Tongue (tissue), 3 donors: ENCODE measurements at places on chromosomes 16 and 17. TPM values are rescaled to one million over a fixed set of nuclear protein-coding genes. Genes with fewer than 3 reads are reported as not detected.

The TMEM88 gene
- total RNA-seq = 4.5 TPM

DNA sequence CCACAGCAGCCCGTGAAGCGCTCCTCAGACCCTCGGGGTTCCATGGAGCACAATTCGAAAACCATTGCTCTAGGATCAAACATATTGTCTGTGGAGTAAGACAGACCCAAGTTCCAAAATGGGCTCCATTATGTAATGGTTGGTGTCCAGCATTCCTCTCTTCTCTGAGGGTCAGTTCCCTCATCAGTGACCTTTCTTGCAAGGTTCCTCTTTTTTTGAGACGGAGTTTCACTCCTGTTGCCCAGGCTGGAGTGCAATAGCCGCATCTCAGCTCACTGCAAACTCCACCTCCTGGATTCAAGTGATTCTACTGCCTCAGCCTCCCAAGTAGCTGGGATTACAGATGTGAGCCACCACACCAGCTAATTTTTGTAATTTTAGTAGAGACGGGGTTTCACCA, 28.4 kb downstream of the PLXDC1 start:
- no peak for DNase-seq

- DNase-seq = peak; percentile 92
Observed at GRCh38 chr16:50627419-50627818, 53.7 kb downstream of the SNX20 start.

- DNase-seq = no peak
Observed at GRCh38 chr17:499951-500461, 147.4 kb upstream of the RPH3AL start.

The IGF2BP1 gene
- 4.5 TPM for total RNA-seq

DNA sequence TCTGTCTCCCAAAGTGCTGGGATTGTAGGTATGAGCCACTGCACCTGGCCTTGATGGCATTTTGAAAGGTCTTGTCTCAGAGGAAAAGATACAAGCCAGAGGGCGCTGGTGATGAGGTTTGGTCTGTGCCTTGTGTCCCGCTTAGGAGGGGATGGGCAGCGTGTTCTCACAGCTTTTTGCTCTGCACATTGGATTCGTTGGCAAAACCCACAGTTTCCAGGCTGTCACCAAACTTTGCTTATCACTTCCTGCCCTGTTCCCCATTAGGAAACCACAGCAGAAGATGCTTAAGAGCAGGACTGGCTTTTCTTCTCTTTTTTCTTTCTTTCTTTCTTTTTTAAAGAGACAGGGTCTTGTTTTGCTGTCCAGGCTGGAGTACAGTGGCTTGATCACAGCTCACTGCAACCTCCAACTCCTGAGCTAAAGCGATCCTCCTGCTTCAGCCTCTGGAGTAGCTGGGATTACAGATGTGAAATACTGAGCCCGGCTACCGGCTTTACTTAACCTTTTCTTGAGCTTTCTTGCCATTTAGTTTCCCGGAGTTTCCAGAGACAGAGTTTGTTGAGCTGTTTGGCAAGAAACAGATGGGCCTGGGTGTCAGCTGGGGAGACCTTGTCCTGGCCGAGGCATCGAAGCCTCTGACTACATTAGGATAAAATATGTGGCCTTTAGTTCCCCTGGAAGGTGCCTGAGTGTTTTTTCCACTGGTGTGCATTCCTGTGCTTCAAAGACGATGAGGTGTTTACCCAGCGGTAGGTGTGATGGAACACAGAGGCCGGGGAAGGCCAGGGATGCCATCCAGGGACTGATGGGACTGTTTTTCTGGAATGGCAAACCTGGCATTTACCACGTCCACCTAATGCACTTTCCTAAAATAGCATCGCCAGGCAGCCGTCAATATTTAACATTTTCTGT, 112.9 kb downstream of the ABCC1 start:
- DNase-seq = no peak

DNA sequence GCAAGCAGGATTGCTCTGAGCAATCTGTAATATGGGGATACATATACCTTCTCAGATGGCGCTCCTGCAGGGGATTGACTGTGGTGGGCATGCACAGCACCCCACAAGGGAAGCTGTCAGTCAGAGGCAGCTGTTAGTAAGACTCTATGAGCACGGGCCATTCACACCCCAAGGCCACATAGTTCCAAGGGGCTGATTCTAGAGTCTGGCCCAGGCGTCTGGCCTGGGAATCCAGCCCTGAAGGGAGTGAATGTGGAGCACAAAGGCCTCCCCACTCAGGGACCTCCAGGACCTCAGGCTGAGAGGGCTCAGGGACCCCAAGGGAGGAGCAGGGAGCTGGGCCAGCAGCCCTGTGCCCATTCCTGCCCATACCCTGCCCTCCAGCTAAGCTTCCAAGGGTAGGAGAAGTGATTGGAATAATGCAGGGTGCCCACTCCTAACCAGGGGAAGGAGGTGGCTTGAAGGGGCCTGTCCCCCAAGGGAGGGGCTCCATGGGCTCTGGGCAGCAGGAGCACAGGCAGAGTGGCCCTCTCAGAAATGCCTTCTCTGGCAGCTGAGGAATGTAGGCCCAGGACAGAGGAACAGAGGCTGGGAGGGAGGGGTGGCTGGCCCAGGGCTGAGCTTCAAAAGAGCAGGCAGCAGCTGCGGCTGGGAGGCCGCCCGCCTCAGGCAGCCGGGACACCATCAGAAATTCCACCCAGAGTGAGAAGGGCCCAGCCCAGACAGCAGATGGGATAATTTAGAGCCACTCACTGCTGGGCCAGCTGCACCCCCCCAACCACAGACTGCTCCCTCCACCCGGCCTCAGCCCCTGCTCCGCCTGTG, 48.9 kb upstream of the MRPS23 start:
- peak; percentile 97 for DNase-seq

DNA sequence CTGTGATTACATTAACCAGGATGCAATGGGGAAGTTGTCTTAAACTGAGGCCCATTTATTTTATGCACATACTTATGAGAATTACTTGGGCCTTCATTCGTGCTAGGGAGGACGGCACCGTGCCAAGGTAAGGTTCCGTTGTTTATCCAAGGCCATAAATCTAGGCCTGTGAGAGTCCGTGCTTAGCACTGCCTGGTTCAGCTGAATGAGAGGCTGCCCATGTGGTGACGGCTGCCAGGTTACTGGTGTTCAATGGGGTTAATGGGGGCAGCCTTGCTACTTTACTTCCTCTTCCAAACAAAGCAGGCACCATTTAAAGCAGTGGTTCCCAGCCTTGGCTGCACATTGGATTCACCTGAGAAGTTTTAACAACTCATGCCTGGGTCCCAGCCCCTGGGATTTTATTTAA, 135.1 kb upstream of the NOL11 start:
- no peak for DNase-seq

The KRTAP2-2 gene
- not detected for total RNA-seq

GRCh38 chr16:69942627-69943170, 8.4 kb upstream of the CLEC18A start:
- no peak for DNase-seq

DNA sequence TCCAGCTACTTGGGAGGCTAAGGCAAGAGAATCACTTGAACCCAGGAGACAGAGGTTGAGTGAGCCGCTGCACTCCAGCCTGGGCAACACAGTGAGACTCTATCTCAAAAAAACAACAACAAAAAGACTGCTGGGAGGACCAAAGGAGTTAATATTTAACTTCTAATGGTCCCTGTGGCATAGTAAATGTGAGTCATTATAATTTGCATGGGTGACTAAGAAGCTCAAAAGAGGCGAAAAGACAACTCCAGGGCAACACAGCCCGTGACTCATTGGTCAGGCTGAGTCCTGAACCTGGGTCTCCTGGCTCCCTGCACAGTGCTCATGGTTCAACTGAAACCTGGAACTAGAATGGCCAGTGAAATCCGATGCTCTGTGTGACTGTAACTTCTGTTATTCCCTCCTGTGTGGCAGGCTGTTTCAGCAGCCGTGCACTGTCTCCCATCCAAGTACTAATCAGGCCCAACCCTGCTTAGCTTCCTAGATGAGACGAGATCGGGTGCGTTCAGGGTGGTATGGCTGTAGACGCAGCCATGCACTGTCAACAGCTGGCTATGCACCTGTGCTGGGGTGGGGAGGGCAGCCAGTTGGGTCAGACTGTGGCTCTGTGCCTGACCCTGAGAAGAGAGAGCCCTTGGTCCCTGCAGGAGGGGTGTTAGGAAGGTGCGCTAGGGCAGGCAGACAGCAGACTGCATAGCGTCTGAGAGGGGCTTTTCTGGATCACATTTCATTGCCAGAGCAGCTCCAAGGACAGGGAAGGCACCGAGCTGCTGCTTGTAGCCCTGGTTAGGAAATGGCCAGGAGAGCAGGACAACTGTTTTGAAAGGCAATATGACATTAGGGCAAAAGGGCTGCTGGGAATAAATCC, 14.5 kb upstream of the GPRC5C start:
- peak; percentile 48 for DNase-seq

DNA sequence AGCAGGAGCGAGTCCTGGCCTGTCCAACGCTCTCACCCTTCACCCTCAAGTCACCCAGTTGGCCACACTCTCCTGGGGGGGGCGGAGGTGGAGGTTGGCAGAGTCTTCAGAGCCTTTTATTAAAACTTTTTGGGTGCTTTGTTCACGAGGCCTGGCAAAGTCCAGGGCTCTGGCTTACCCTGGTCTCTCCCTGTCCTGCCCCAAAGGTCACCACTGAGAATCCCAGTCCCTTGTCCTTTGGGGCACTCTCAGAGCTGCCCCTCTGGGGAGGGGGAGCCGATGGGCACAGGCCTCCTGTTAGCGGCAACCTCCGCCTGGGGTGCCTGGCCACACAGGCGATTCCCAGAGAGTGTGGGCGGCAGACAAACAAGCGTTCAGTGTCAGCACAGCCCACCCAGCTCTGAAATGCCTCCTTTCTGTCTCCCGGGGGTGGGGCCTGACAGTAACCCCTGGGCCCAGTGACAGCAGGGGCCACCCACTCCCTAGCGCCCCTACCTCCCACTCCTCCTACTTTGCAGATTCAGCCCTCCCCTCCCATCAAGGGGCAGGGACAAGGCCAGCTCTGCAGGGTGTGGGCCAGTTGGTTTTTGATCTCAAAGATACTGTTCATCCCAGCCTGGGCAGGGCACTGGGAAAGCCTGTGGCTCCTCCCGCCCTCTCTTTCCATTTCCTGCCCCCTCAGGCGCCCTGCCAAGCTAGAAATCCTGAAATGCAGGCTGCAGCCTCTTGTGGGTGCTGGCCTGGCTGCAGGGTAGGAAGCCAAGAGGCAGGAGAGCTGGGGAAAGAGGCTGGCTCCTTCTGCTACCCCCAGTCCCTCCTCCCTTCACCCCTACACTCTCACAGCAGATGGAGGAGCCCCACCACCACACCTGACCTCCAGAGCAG, 36.6 kb upstream of the EMP2 start:
- DNase-seq = peak; percentile 89

DNA sequence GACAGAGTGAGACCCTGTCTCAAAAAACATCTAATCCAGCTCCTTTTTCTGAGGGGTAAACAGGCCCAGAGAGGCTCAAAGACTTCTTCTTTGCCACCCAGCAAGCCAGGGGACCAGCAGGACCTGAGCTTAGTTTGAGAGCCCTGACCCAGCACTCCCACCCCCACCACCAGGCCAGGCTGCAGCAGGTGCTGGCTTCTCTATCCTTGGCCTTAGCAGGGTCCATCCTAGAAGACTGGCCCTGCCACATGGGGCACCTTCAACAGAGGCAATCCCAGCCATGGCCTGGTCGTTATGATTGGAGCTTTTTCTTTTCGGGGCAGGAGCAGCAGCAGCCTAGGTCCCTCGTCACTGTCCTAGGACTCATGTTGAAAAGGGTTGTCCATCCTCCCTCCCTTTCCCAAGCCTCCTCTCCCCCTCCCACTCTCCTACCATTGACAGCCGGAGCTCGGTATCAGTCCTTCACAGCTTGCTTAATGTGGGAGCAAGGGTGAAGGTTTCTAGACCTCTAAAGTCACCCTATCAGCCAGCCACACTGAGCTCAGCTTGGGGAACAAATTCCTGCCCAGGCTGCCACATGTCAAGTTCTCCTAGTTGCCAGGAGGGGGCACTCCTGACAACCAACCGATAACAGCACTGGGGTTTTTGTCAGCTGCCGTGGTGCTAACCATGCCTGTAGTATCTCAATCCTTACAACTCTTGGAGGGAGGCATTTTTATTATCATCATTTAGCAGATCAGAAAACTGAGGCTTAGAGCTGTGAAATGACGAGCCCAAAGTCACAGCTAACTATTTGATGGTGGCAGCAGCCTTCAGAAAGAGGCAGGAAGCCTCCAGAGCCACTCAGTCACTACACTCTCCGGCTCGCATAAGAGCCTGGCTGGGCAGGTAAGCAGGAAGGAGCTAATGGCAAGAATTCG, 11.2 kb downstream of the MRPL27 start:
- peak; percentile 75 for DNase-seq

DNA sequence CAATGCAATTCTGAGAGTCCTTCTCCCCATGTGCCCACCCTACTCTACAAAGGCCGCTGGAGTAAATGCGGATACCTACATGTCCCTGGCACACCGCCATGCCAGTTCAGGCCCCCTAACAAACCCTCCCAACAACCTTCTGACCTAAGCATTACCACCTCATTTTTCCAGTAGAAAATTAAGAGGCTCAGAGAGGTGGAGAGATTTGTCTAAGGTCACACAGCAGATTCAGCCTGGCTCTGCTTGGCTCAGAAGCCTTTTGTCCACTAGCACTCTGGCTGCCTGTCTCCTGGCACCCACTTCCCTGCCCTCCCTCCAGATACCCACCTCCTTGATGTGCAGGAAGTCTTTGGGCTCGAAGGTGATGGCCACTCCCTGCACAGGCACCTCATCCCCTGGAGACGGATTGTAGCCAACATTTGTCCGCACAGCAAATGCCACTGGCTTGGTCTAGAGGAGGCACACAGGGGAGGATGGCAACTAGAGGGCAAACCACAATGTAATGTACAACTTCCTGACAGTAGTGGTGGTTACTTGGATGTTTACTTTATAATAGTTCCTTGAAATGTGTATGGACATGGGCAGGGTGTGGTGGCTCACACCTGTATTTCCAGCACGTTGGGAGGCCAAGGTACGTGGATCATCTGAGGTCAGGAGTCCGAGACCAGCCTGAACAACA, 10.2 kb downstream of the CACNB1 start:
- no peak for DNase-seq
